Stimulated activated CD4-positive, alpha-beta T cell treated with anti-CD3 and anti-CD28 coated beads, Interleukin-12 subunit alpha, Interleukin-12 subunit beta, amount 100 ng/mL, for 4 hours (primary cell): ENCODE measurements at places on chromosomes 1 and 21.

GRCh38 chr1:112429749-112430148 is 33.7 kb downstream of the CTTNBP2NL start:
- no peak for DNase-seq

DNA sequence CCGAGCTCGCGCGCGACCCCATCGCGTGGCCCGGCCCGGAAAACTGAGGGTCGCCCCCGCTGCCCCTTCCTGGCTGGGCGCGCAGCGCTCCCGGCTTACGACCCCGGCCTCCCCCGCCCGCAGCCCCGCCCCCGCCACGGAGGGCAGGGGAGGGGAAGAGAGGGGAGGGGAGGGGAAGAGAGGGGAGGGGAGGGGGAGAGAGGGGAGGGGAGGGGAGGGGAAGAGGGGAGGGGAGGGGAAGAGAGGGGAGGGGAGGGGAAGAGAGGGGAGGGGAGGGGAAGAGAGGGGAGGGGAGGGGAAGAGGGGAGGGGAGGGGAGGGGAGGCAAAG is 6.7 kb upstream of the ANKRD65 start:
- DNase-seq: no peak

DNA sequence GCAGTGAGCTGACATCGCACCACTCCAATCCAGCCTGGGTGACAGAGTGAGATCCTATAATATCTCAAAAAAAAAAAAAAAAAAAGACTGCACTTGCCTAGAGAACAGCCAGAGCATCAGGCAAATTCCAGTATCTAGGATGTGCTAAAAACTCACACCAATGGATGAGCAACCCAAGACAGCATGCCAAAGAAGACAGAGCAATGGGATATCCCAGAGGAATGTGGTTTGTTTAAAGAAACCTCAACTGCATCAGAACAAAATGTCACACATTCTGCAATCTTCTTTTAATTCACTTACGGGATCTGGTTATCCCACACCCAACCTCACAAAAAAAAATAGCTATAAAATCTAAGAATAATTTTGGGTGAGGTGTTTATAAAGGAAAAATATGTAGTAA is 7.3 kb downstream of the KCNH1 start:
- no peak for DNase-seq

- DNase-seq: no peak
Observed at GRCh38 chr1:197249324-197249723, 18.7 kb upstream of the CRB1 start.

DNA sequence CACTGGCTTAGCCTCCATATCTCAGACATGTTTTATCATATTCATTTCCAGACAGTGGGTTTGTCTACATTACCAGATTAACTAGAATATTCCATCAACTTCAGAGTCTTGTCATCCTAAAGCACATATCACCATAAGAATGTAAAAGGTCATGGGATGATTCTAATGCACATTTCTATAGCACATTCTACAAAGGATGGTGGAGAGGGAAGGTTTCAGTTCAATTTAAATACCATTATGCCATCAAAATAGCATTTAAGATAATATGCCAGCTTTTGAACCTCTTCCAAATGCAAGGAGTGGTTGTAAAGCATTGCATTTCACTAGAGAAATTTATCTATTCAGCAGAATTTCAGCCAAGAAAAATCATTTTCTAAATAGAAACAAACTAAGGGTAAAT is 970.5 kb downstream of the TTLL7 start:
- no peak for DNase-seq

DNA sequence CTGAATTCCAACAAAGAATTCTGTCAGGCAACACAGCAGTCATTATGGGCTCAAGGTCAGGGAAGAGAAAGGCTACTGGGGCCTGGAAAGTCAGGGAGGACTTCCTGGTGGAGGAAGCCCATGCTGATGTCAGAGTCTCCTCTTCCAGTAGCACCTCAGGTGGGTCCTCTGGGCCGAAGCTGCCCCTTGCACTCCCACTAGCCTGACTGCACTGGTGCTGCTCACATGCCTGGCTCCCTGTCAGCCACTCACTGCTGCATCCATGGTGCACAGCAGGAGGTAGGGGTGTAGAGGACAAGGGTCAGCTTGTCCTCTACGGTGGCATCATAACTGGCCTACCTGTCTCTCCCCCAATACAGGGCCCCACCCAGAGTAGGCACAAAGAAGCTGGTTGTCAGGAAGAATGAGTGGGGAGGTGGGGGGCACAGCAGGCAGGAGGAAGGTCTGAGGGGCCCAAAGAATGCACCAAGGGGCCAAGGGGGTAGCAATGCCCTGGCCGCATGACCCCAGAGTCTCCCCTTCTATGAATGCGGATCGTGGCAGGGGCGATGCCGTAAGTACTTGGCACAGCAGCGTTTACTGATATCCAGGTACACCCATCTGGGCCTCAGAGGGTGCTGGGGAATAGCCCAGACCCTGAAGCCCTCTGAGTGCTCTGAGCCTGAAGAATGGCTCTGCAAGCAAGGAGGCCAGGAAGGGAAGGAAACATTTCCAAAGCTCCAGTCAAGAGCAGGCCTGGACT is 80.3 kb downstream of the GLIS1 start:
- no peak for DNase-seq

DNA sequence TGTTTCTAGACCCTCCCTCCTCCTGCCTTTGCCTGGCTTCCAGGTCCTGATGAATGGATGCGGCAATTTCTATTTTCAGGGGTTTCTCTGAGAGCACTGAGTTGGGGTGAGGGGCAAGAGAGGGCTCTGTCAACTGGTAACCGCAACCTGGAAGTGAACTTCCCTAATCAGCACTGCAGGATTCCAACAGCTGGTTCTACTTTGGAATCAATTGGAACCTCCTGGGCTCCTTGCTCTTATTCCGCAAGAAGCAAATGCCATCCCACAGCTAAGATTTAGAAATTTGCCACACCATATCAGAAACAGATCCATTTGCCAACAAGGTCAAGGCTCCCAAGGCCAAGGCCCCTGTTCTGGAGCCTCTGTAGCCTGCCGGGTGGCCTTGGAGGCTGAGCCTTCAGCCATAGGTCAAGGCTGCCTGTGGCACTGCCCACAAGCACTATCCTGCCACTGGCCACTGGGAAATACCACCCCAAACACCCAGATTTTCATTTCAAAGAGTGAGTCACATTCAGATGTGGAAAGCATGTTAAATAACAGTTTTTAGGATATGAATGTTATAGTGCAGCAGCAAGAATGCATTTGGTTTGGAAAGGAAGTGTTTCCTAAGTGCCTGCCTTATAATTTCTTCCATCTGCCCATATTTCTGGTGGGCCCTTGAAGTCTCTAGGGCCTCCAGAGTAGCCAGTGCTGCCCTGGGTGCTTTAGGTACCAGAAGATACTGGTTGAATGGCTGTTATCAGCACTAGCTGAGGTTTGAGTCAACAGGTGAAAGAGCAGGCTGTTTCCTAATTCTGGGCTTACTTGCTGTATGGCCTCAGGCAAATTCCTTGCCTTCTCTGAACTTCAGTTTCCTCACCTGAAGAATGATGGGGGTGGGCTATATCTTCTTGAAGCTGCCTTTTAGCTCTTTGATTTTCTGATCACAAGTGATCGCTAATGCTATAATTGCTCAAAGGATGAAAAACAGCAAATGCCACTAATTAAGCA is 56.3 kb upstream of the JUN start:
- DNase-seq: no peak

DNA sequence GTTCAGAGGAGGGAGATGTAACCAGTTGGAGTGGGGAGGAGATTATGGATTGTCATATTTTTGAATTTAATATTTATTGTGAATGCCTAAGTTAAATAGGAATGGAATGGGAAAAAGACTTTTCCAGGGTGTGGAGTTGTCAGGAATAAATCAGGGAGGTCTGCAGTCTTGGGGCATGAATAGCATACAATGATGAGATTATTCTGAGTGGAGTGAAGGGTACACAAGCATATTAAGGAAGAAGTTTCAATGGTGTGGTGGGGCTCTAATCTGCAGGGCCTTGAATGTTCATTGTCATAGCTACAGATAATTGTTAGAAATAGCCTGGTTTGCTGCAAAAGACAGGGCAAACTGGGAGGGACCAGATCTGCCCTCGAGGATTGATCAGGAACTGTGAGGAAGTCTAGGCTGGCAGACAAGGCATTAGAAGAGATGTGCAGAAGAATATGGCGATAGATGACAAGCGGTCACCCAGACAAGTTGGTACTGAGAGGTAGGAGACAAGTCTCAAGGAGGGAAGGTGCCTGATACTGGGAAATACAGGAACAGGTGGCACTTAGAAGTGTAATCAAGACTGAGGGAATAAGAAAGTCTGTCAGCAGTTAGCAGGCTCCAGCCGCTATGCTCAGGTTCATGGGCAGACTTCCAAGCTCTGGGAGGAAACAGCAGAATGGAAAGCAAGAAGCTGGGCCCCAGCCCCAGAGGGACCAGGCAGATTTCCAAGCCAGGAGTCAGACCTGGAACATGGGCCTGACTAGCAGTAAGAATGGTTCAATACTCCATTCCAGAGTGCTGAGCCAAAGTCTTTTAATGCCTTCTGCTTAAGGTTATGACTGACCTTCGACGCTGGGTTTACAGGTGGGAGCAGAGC is 20.9 kb upstream of the RGL1 start:
- no peak for DNase-seq
